ENCODE measurements at places on chromosomes 5 and 9.

GRCh38 chr5:102747386-102748166, 7.5 kb upstream of the PAM start:
- DNase-seq: no peak

DNA sequence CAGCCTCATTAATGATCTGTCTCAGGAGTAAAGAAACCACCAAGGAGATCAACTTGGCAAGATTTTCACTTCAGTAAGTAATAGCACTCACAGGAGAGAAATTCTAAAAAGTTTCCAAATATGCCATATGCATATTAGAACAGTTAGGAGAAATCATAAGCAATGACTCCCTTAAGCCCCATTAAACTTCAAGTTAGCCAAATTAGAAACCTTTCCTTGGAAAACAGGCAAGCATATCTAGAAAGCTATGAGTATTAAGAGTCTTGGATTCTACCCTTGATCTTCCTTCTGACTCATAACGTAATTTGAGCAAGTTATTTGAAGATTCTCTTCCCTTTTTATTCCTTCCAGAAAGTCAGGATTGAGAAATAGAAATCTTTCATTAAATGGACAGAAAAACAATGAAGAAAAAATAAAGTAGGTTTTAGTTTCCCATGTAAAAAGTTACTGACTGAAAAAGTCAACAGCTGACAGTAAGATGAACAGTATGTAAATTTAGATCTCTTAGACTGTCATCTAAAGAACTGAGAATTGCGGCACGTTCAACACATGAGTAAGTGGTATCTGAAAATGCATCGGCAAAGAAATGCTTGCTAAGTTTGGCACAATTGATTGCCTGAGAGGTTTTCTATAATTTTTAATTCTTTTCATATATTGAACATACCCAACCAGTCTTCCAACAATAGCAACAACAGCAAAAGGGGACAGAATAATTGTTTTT, 565.7 kb upstream of the FTMT start:
- DNase-seq: peak; percentile 64

- peak; percentile 28 for DNase-seq
Measured at GRCh38 chr5:69007163-69007562, 86.7 kb upstream of the SLC30A5 start.

DNA sequence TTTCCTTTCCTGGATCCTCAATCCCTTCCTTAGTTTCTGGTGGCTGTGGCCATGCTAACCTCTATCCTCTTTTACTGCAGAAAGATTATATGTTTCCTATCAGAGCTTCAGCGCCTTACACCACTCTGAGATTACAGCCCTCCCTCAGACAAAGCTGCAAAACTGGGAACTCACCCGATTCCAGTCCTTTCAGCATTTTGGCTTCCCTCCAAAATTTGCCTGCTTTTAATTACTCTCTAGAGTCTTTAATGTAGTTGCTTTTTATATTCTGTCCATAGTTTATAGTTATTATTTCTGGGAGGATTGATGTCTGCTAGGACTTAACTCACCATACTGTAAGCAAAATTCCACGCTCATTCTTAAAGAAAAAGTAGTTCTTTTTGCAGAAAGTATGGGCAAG, 110.2 kb downstream of the NSG2 start:
- DNase-seq: no peak

DNA sequence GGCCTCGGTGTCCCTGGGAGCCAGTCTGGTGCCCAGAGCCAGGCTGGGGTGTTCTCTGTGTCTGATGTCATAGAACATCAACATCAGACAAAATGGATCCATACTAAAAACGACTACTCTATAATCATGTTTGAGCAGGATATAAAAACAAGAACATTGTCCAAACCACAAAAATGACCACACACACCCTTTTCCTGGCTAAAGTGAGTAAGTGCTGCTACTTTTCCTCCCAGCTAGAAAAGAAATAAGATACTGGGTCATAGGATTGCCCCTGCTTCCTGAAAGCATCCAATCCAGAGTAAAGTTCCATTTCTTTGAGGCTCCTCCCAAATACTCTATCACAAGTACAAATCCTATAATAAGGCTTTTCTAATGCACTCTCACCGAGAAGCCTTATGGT, 19.7 kb upstream of the TRAF1 start:
- DNase-seq: peak; percentile 23

DNA sequence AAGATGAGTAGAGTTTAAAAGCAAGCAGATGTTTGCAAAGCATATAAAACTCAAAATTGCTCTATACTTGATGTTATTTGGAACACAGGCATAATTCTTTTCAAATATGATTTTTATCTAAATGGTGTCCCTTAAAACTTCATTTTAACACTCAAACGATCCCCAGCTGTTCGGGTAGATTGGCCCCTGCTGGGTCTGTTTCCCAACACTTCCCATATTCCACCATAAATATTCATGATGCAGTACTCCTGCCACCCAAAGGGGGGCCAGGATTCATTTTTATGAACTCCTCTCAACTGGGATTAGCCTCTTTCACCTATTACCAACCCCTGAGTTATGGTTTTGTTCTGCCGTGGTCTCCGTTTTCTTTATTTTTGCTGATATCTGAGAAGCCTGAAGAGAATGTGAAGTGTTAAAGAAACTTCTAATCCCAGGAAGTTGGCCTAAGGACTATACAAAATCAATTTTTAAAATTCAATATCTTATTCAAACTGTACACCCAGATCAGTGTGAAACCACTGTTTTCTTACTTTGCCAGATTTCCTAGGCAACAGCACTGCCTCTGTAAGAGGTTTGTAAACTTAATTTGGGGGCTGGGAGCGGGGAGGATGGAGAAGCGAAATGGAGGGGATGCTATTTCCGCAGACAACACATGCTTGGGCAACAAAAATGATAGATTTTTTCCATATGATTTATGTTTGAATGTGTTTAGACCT, 384.1 kb downstream of the DMRT2 start:
- DNase-seq: no peak

GRCh38 chr5:35920890-35921289, 17.5 kb downstream of the CAPSL start:
- DNase-seq: peak; percentile 19

DNA sequence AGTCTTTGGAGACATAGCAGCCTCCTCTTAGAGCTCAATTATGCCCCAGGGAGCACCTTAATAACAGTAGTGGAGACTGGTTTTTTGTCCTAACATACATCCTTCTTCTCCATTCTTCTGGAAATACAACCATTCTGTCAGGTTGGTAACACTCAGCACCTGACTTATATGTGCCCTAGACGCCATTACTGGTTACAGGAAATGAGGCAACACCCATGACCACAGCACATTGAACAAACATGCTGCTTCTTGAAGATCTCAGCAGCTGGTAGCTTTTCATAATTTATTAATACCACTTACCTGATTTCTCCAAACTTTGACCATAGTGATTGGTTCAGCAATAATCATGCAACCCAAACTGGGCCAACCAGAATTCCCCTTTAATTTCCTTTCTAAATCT, 25.1 kb upstream of the TRPM3 start:
- no peak for DNase-seq

DNA sequence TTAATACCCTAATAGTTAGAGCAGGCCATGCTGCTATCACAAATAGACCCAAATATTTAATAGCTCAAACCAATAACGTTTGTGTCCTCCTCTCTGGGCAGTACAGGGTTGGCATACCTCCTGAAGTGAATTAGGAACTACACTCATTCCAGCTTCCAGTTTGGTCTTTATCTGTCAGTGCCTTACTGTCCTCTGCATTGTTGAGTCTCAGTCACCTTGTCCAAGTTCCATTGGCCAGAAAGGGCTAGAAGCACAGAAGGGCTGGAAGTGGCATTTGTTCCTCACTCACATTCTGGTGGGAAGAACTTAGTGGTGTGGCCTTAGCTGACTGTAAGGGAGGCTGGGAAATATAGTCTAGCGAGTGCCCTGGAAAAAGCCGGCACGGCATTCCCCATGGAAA, 11.2 kb downstream of the FXN start:
- no peak for DNase-seq

DNA sequence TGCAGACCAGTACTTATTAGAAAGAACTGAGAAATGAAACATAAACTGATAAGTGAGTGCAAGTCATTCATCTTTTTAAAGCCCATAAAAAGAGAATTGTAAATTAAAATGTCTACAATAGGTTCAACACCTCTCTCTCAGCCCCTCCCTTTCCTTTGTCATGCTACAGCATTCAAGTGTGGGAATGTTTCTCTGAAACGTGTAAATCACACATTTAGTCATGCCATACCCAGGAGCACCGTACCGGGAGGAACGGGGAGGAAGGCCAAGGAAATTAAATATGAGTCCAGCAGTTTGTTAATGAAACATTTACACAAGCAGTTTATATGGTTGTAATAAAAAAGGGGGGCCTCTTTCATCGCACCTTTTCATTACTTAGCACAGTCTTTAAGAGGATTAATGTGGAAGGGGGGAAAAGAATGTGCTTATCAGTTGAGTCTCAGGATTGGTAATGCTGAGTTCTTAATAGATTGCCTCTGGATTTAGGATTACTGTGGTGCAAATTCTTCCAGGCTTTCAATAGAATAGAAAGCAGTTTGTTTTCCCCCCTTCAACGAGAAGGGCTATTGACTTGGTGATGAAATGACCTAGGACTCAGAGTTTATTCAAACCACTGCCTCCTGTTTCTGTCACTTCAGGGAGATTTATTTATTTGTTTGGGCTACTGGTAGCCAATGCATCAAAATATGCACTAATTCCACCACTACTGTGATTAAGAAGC, 176.0 kb upstream of the ZNF608 start:
- peak; percentile 4 for DNase-seq

DNA sequence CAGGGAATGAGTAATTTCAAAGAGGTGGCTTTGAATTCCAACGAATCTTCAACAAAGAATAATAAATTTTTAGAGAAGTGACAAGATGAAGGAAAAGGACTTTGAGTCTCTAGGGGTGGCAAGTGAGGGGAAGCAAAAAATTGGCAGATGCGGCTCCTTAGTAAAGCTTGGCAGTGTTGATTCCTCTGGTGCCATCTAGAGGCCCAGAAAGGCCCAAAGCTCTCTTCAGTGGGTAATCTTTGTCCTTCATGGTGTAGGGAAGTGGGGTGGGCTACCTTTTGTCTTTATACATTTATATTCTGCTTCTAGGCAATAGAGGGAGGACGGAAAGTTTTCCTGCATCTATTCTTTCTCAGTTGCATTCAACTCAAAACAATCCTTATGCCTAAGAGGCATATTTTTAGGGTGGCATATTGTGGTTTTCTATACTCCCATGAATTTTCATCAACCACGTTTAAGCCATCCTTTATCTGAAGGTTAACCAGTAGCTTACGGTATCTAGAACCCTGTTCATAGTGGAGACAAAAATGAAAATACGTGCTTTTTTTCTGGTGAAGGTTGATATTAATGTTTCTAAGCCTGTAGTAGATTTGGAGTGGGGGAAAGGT, 17.5 kb upstream of the ROPN1L start:
- peak; percentile 47 for DNase-seq

DNA sequence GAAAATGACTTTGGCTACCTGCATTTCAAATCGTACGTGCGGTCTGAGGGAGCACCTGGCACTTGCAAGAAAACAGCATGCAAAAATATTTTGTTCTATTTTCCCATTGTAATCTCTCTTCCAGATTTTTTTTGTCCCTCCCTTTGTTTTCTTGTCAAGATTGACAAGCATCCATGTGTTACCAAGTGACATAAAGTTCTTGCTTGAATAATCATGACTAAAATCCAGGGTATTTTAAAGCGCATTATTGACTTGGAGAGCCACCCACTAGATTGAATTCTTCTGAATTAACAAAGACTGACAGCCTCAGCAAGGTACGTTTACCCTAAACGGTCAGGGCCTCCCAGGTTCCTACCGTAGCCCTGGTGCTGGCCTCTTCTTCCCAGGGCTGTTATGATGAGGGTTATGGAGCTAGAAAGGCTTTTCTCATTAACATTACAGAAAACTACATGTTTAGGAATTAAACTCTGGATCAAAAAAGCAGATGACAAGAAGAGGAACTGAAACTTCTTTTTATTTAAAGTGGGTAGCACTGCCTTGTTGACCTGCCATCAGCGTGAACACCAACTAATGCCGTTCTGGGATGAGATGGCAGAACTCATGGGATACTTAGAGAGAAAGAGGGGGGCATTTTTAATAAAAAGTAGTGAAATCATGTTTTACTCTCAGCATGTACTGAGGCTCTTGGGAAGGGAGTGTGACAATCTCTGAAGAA, 297.0 kb downstream of the EFNA5 start:
- DNase-seq: no peak

- DNase-seq: peak; percentile 74
Measured at GRCh38 chr5:167916706-167917105, 374.7 kb upstream of the WWC1 start.

DNA sequence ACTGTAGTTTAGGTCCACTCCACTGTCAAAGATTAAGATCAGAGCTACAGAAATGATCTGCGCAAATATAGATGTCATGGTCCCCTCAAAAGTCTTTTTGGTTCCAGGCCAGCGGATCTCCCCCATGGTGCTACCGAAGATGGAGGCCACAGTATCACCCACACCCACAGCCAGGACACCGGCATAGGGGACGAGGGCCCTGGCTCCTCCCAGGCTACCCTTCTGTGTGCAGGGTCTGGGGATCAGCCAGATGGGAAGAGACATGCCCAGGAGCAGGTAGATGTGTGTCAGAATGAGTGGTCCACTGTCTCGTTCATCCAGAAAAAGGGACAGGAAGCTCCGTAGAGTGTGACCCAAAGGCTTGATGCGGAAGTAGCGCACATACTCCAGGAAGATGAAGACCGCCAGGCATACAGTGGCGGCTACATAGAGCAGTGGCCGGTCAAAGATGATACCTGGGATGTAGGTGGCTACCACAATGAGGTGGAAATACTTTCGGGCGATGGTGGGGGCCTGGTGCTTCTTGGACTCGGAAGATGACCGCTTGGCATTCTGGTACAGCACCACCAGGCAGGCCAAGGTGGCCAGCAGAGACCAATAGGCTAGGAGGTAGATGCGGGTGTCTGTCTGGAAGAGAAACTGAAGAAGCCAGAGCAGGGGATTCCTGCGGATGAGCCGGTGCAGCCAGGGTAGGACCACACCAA, 1.5 kb downstream of the DOLK start:
- DNase-seq: no peak

DNA sequence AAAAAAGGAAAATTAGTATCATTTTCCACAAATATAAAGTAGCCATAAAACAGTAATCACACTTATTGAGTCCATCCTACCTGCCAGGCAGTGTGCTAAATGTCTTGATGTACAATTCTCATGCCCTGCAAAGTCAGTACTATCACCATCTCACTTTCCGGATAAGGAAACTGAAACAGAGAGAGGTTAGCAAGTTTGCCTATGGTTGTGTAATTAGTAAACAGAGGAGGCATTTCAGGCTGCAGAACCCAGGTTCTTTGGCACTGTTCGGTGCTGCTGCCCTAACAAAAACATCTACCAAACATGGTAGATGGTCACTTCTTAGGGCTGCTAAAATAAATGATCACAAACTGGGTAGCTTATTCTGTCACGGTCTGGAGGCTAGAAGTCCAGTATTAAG, 22.6 kb downstream of the PLAC8L1 start:
- DNase-seq: no peak

DNA sequence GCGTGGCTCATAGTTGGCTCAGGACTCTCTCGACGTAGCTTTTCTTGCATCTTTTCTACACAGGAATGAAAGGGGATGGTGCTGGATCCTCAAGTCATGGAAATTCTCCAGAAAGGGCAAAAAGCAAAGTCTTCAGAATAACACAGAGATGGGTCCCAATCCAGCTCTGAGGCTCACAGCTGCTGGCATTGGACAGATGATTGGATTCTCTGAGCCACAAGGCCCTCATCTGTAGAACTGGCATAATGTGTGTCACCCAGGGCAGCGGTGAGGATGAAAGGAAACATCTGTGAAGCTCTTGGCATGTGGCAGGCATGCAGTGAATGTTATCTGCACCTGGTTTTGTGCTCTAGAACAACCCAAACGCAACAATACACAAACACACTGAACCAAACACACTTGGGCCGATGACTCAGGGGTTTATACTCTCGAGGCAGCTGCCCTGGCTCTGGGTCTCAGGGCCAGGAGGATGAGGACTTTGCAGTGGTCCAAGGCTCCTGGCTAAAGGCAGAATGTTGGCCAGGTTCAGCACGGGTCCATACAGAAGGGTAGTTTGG, 64.0 kb upstream of the UBTD2 start:
- peak; percentile 11 for DNase-seq

Measured in fibroblast of skin of abdomen (primary cell).